CD4-positive, alpha-beta T cell treated with Interleukin-17A for 1 hour (primary cell): ENCODE measurements at places on chromosomes 2 and 18.

- DNase-seq = no peak
Measured at GRCh38 chr2:148704247-148704646, 59.7 kb downstream of the EPC2 start.

DNA sequence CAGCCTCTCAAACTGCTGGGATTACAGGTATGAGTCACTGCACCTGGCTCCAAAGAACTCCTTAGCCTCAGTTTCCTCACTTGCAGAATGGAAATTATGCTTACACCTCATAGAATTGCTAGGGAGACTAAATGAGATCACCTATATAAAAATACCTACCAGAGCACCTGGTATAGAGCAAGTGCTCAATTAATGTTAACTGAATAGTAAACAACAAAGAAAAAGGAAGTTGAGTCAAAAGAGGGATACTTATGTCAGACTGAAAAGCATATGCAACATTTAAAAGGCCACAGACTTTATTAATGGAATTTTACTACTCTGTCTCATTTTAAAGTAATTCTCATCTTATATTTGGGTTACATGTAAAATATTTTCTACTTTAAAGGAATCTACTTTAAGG lies 138.3 kb upstream of the SMAD7 start:
- DNase-seq = no peak

- no peak for DNase-seq
Measured at GRCh38 chr2:88185480-88185879, 15.3 kb downstream of the THNSL2 start.

GRCh38 chr2:119126650-119127049 lies 31.9 kb downstream of the C1QL2 start:
- peak; percentile 14 for DNase-seq

DNA sequence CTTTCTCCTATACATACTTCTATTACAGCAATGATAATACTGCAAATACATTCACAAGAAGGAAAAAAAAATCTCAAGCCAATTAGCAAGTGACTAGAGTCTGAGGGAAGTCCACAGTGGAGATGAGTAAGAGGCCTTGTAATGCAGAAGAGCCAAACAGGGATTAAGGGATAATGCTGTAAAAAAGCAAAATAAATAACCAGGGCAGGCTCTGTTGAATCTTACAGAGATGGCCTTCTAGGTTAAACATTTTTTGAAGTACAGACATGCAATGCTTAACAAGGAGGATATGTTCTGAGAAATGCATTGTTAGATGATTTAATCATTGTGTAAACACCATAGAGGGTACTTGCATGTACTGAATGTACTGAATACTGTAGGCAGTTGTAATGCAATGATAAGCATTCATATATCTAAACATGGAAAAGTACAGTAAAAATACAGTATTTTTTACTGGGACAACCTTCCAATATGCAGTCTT lies 122.1 kb upstream of the RMDN2 start:
- no peak for DNase-seq

DNA sequence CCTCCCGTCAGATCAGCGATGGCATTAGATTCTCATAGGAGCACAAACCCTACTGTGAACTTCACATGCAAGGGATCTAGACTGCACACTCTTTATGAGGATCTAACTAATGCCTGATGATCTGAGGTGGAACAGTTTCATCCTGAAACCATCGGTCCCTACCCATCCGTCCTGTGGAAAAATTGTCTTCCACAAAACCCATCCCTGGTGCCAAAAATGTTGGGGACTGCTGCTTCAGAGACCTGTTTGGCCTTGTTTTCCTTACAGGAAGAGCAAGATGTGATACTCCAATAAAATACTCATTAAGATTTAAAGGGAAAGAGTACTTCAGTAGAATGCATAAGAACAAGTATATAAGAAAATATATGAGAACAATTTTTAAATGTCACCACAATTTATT lies 71.1 kb downstream of the RNF152 start:
- no peak for DNase-seq

- DNase-seq = no peak
Measured at GRCh38 chr18:68177807-68178702, 536.9 kb downstream of the TMX3 start.

DNA sequence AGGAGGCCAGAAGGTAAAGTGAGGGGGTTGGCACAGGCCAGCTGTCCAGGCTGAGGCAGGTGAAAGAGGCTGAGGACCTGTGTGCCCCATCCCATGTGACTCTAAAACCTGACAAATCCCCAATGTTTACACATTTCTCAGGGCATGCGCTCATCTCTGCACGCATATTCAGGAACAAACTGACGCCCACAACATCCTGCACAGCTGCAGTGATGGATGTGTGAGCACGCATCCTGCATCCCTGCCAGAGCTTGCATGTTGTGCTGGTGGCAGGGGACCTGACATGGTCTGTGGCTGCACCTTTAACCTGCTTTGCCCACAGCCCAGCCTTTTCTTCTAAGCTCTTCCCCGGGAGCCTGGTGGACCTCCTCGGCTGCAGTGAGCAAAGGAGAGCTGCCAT lies 83.1 kb downstream of the FBXO15 start:
- DNase-seq = no peak
